Stimulated activated CD4-positive, alpha-beta T cell treated with anti-CD3 and anti-CD28 coated beads, Interleukin-2, amount 100 ng/mL, for 48 hours (primary cell): ENCODE measurements at places on chromosomes 12 and 14.

- no peak for DNase-seq
Observed at GRCh38 chr14:53538316-53538881, 385.3 kb upstream of the DDHD1 start.

DNA sequence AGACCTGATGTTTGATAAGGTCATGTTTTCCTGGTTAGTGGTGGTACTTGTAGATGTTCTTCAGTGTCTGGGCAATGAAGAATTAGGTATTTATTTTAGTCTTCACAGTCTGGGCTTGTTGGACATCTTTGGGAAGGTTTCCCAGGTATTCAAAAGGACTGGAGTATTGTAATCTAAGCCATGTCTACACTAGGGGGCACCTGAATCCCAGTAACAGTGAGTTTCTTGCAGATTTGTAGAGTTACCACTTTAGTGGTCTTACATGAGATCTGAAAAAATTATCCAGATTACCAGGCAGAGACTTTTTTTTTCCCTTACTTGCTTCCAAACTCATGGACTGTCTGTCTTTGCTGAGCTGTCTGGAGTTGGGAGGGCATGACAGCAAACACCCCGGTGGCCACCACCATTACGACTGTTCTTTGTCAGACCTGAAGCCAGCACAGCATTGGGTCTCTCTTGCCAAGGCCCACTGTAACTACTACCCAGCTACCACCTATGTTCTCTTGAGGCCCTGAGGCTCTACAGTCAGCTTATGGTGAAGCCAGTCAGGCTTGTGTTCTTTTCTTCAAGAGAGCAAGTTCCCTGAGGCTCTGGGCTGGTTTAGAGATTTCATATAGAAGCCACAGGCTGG is 820.7 kb upstream of the FBXO33 start:
- DNase-seq: no peak

- no peak for DNase-seq
Observed at GRCh38 chr12:6724409-6724797, 557 bp downstream of the COPS7A start.

DNA sequence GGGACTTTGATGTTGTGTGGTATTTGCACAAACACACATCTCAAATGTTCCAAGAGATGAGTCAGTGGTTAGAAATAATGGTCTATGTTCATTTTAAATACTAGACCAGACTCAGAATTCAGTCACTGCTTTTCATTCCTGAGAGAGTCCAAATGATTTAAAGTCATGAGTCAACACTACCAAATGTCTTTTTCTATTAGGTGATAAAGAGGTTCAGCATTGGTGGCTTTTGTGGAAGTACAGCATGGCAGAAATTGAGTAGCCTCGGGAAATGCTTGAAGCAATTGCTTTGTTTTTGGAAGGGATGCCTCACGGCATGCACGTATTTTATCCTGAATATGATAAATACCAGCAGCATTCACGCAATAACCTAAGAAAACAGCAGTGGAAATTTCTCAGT is 115.7 kb downstream of the DIO2 start:
- no peak for DNase-seq

DNA sequence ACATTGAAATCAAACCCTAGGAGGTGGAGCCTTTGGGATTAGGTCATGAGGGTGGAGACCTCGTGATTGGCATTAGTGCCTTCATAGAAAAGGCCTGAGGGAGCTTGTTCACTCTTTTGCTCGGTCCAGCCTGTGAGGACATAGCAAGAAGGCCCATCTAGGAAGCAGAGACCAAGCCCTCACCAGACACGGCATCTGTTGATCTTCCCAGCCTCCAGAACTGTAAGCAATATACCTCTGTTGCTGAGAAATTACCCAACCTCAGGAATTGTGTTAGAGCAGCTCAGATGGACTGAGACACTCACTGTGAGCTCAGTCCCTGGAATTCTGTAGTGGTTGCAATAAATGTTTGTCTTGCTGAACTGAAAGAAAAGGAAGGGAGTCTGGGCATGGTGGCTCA is 116.2 kb upstream of the MAP1LC3B2 start:
- no peak for DNase-seq

GRCh38 chr12:53564941-53565340 is 57.7 kb upstream of the NPFF start:
- DNase-seq: no peak

DNA sequence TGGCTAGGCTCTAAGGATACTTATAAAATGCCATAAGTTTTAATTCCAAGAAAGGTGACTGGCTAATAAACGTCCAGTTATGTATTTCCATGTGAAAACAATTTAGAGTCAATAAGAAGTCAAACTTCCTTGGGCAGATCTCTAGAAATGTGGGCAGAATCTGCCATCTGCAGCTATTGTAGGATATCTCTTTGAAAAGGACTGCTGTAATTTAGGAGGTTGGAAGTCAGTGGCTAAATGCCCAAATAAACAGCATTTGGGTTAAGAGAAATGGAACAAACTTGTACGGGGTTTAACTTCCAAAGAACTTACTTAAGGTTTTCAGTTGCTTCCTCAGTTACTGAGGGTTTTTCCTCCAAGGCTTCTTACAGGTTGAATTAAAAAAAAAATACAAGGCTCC is 121.6 kb downstream of the FIGNL2 start:
- no peak for DNase-seq

GRCh38 chr14:53932966-53933365 is 23.7 kb downstream of the BMP4 start:
- DNase-seq: no peak

GRCh38 chr14:92470215-92470614 is 43.4 kb upstream of the RIN3 start:
- DNase-seq: no peak

GRCh38 chr12:20044351-20044750 is 324.0 kb upstream of the PDE3A start:
- no peak for DNase-seq

- DNase-seq: no peak
Observed at GRCh38 chr14:35401422-35402265, 2.9 kb downstream of the NFKBIA start.

DNA sequence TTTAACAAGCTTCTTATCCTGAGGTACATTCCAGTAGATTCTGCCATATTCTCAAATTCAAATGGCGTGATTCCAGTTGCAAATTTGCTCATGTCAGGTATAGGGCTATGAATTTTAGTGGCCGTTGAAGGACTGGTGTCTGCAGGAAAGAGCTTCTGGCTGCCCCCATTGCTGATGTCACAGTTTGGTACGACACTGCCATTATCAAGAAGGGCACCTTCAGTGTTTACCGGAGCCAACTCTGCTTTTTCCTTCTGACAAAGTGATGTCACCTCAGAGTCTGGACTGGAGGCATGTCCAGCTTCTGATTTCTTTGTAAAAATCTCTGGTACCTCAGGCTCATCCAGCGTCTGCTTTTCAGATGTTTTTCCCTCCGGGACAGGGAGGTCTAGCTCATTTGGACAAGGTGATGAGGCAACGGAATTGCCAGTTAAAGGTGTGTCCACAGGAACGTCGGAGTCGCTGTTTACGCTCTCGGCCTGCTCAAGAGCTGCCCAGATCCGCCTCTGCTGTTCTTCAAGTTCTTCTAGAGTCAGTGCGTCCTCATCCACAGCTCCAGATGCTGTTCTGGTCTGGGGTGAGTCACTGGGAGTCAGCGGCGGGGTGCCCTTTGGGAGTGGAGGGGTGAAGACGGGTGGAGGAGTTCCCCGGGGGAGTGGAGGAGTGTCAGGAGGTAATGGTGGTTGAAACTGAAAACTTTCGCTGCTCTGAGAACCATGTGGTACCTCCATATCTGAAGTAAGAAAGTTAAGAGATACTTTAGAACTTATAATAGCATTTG is 27.0 kb downstream of the ZCCHC8 start:
- peak; percentile 48 for DNase-seq

DNA sequence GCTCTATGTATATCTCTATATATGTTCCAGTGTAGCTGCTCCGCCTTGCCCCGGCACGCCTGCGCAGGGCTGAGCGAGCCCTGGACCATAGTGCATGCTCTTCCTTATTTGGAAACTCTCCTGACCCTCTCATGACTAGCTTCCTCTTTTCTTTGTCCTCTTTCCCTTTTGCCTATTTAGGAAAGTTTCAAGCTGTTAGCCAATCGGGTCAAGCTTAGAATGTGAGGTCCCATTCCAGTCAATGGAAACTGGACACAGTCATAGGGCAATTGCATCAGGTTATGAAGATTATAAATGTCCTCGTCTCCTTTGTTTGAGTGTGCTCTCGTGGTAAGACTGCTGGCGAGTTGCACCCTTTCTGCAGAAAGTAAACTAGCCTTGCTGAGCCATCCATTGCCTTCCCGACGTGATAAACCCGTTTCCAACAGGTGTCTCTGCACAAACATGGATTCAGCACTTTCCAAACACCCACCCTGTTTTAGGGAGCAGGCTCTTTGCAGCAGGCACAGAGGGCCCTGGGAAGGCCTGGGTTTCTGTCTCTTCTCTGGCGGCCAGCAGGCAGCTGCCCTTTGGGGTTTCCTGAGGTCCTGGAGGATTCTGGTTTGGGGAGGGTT is 30.9 kb downstream of the CCDC92 start:
- no peak for DNase-seq

DNA sequence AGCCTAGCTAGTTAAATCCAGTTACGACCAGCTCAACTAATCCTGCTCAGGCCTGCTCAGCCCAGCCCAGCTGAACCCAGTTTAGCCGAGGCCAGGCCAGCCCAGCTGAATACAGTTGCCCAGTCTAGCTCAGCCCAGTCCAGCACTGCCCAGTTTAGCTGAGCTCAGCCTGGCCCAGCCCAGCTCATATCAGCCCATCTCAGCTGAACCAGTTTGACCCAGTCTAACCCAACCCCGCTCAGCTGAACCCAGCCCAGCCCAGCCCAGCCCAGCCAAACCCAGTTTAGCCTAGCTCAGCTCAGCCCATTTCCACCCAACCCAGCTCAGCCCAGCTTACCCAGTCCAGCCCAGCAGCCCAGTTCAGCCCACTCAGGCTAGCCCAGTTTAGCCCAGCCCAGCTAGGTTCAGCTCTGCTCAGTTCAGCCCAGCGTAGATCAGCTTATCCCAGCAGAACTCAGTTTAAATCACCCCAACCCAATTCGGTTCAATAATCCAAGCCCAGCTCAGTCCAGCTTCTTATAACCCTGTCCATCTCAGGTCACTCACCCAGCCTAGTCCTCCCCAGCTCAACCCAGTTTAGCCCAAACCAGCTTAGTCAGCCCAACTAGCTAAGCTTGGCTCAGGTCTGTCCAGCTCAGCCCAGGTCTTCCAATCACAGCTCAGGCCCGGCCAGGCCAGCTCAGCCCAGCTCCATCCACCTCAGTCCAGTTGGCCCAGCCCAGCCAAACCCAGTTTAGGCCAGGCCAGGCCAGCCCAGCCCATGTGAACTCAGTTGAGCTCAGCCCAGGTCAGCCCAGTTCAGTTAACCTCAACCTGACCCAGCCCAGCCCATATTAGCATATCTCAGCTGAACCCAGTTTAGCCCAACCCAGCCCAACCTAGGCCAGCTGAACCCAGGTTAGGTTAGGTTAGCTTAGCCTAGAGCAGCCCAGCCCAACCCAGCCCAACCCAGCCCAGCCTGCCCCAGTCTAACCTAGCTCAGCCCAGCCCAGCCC is 76.7 kb downstream of the TMEM121 start:
- no peak for DNase-seq

DNA sequence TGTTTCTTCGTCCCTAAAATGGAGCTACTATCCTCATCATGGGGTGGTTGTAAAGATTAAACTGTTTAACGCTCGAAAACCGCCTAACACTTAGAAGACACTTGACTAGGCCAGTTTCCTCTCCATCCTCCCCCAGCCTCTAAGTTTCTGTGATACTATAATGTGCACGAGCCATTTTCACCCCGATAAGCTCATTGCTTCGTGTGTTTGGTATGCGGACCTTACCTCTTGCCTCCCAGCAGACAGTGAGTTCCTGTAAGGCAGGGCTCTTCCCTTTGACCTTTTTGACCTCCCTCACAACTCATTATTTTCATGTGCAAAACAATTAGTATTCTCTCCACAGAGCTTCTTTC is 499 bp upstream of the GXYLT1 start:
- DNase-seq: no peak

GRCh38 chr14:99667821-99668220 is 16.3 kb upstream of the CYP46A1 start:
- no peak for DNase-seq

GRCh38 chr12:105457026-105457425 is 126.5 kb downstream of the C12orf75 start:
- no peak for DNase-seq

GRCh38 chr12:132490422-132491137 is 629 bp downstream of the FBRSL1 start:
- no peak for DNase-seq

DNA sequence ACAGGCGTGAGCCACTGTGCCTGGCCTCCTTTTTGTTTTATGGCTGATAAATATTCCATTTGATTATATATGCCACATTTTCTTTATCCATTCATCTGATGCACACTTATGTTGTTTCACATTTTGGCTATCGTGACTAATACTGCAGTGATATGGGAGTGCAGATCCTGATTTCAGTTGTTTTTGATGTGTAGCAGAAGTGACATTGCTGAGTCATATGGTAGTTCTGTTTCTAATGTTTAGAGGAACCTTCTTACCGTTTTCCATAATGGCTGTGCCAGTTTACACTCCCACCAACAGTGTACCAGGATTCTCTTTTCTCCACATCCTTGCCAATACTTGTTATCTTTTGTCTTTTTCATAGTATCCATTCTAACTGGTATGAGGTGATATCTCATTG is 235.9 kb downstream of the ERC1 start:
- DNase-seq: no peak

DNA sequence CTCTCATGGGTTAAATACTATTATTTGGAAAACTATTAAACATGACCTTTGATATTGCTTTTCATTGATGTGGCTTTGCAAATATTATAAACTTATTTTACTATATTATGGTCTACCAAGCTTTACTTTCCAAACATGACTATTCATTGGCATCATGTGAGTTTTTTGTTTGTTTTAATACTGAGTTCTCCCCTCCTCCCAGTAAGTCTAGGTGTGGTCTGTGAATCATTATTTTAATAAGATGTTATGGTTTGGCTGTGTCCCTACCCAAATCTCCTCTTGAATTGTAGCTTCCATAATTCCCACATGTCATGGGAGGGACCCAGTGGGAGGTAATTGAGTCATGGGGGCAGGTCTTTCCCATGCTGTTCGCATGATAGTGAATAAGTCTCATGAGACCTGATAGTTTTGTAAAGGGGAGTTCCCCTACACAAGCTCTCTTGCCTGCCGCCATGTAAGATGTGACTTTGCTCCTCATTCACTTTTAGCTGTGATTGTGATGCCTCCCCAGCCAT is 80.0 kb downstream of the BORCS5 start:
- no peak for DNase-seq

DNA sequence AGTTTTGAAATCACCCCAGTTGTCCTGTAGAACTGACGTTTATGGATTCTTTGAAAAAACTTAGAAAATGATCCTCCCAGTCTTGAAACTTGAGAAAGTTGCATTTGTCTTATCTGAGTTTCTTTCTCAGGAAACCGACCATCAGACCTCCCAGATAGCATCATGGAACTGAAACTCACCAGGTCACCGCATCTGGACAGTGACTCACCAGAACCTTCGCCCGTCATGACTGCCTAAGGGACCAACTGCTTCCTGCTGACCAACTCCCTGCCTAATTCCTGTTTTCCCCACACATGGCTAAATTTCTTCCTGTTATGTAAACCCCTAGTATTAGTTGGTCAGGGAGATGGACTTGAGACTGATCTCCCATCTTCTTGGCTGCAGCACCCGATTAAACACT is 175.7 kb downstream of the RIMBP2 start:
- no peak for DNase-seq
